GM12878 (cell line): ENCODE measurements at places on chromosomes 1 and 21. TPM values are rescaled to one million over a fixed set of nuclear protein-coding genes. Genes with fewer than 3 reads are reported as not detected.

GRCh38 chr1:42957880-42958487 lies 684 bp downstream of the SLC2A1 start:
- DNase-seq = no peak

DNA sequence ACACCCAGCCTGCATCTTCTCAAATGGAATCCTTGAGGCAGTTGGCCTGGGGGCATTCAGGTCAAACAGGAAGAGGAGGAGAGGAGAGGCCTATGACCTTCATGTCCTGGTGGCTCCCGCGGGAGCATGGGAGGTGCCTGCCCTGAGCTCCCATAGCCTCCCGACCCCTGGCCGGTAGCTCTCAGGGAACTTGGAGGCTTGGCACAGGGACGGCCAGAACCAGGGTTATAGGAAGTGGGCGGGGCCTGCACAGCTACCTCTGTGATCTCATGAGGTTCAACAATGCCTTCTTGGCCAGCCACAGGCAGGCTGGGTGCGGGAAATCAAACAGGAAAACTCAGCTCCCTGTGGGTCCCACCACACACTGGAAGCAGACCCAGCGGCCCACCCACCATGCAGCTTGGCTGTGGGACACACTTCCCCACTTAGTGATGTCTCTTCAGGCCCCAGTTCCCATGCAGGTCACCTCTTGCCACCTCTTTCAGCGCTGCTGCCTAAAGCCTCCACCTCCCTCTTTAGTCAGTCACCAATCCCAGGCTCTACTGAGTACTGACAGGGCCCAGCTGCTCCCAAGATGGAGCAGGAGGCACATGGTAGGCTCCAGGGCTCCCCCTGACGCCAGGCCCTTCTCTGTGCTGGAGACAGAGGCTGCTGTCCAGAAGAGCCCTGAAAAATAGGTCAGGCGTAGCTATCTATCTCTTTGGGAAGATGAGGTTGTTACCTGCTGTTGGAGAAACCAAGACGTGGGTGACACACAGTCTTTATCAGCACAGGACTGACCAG lies at the start of gene SLFNL1:
Gene SLFNL1 (minus strand): TSS at position 200 of the 783 bp plus-strand sequence. CDS start 1,065 bp downstream, outside the sequence.
- no peak for DNase-seq

DNA sequence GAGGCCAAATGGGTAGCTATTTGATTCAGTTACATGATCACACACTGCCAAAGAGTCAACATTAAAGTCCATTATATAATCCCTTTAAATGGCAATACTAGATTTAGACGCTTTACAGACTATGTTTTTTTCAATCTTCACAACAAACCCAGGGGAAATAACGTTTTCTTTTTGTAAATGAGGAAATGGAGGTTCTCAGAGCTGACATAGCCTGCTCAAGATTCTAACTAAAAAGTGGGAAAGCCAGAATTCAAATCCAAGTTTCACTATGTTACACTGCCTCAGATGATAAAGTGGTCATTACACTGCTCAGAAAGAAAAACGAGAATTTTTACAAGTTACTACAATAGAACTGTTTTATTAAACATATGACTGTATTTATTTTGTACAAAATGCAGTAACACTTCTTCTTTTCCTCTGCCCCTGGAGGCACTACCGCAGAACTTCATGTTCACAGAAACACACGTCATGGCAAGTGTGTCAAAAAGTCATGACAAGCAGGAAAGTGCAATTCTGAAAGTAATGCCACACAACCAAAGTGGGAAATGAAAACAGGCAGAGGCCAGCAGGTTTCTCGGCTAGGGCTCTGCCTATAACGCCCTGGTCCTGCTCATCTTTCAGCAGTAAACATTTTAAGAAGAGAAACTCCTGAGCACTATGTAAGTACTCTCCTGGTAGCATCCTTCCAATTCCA lies 19.0 kb downstream of the THEMIS2 start:
- DNase-seq = peak; percentile 86

DNA sequence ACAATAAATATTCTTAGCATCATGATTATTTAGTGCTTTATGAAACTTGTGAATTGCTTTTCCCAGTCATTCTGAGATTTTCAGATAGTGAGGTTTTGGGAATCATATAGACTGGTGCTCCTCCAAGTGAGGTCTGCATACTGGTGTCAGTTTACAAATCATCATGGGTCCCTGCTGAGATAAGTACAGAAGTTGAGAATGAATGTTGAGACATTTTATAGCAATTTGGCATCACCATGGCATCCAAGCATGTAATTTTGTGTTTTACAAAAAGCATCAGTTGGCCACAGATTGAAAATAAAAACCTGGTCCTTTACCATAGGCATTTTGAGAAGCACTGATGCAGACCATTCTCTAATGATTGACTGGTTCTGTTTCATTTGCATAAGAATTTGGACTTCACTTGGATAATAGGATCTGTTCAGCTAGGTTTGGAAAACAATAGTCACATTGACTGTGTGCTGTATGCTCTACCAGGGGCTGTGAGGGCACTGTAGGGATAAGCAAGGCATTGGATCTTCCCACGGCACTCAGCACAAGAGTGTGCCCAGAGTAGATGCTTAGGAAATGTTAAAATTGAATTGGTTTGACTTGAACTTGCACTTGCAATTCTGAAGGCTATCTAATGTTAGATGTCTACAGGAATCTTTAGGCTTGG lies 79.0 kb upstream of the JUN start:
- DNase-seq = no peak

DNA sequence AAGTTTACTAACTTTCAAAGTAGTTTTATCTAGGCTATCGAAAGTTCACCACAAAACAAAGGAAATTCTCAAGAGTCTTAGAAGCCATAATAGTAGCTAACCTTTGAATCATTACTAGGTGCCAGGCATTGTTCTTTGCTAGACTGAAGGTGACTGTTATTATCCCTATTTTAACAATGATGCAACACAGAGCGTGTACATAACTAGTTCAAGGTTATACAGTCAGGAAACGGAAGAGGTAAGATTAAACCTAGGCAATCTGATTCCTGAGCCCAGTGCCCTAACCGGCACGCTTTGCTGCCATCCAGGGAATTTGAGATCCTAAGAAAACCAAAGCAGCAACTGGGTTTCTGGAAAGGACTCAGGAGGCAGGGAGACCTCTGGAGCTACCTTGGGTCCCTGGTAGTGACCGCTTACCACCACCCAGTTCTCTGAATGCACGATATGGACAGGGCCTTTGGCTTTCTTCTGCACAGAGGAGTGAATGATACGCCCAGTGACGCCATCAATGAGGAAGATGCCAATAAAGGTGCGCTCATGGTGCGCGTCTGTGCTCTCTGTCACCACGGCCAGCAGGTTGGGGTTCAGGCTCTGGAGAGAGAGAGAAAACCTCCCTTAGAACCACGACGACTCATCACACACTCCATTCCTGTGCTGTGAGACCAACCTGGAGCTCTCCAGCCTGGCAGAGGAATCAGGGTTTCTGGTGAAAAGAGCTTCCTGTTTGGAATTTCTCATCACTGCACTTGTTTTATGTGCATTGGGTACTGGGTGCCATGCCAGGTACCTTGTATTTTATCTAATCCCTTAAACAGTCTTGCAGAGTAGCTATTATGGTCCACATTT lies 13.1 kb upstream of the UBR4 start:
- no peak for DNase-seq

GRCh38 chr1:197171531-197171930 lies 25.1 kb upstream of the ASPM start:
- DNase-seq = no peak

DNA sequence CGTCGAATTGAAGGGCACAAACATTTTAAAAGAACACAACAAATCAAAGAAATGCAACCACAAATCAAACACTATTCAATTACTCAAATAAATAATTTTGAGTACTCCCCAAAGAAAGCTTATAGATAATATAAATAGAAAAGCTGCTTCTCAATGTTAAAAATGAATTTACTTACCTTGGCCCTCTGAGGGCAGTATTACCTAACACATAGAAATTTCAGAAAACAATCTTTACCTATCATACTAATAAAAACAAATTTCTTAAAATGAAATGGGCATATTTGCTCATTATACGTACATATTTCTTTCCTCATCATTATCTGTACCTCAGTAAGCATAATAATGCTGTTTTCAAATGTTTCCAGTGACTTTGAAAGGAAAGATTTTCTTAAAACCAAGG lies 141.8 kb downstream of the AKT3 start:
- DNase-seq = no peak

GRCh38 chr1:24991697-24992096 lies 61.6 kb upstream of the RUNX3 start:
- no peak for DNase-seq

Gene SLC30A10
- polyA plus RNA-seq = not detected in 2 replicates

Gene CR1L
- not detected in 2 replicates for polyA plus RNA-seq

Gene SFPQ
- 133 and 171 TPM in 2 replicates for polyA plus RNA-seq

Gene KRTAP19-1
- polyA plus RNA-seq = not detected in 2 replicates
